ENCODE measurements at places on chromosomes 13 and 19.

DNA sequence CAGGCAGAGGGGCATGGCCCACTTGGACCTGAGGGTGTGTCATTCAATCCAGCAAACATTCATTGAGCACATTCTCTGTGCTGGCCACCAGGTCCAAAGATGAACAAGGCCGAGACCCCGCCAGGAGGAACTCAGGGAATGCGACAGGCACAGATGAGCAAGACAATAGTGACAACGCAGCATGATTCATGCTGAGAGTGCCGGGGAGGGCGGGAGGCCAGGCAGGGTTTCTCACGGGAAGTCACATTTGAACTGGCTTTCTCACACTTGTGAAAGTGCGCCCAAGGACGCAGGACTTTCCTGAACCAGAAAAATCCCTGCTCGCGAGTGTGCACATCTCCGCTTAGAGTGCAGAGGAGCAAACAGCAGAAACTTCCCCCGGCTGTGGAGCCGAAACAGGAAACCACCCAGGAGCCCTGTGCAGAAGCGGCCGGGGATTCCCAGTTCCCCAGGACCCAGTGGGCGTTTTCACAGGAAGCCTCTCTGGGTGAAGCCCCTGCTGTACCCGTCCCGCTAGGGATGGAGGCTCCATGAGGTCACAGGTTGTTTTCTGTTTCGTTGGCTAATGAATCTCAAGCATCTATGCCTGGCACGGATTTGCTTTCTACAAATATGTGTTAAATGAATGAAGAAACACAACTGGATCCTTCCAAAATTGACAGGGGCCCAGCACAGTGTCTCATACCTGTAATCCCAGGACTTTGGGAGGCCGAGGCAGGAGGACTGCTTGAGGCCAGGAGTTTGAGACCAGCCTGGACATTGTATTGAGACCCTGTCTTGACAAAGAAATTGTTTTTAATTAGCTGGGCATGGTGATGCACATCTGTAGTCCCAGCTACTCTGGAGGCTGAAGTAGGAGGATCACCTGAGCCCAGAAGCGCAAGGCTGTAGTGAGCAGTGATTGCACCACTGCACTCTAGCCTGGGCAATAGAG lies 68.4 kb upstream of the TM9SF2 start:
- DNase-seq: peak; percentile 71

GRCh38 chr13:94305463-94305862 lies 174.0 kb downstream of the DCT start:
- DNase-seq: no peak

GRCh38 chr13:38483623-38484022 lies 134.0 kb downstream of the UFM1 start:
- DNase-seq: no peak

DNA sequence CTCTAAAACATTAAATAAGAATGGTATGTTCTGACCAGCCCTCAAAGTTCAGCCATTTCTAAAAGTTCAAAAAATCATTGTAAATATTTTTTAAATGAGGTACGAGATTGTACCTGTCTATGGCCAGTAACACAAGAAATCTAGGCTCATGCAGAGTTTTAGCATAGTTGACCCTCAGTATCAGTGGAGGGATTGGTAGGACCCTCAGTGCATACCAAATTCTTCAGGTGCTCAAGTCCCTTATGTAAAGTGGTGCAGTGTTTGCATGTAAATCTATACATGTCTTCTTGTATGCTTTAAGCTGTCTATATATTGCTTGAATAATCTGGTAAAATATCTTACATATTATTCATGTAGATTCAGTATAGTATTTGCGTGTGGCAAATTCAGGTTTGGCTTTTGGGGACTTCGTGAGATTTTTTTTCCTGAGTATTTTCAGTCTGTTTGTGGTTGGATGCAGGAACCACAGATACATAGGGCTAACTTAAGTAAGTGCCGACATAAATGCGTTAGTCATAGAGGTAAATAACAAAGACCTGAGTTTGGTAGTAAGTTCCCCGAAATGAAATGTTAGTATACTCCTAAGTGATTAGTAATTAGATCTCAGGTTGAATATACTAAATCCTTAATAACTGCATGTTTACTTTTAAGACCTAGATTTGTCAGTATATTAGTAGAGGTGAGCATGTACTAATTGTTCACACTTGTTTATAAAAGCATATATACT lies 7.8 kb downstream of the MIR17HG start:
- DNase-seq: no peak

- no peak for DNase-seq
Observed at GRCh38 chr19:3671680-3672574, 28.3 kb downstream of the PIP5K1C start.

GRCh38 chr19:13094106-13094504 lies 8.6 kb downstream of the LYL1 start:
- no peak for DNase-seq

GRCh38 chr13:60094385-60095088 lies 69.2 kb downstream of the DIAPH3 start:
- no peak for DNase-seq

DNA sequence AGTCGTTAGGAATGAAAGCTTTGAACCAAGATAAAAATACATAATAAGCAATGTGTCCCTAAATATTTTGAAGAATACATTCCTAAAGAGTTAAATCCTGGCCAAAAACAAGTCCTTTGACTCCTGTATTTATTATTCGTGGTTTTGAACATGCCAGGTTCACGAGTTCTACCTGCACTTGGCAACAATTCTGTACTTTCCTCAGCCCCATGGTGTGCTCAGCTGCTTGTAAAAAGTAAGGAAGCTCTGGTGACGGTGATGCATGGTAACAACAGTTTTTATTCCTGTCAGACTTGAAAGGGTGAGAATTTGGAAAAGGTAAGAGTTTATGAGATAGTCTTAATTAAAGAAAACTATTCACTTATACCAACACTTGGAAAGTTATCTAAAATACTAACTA lies 95.0 kb upstream of the KLF12 start:
- DNase-seq: no peak

DNA sequence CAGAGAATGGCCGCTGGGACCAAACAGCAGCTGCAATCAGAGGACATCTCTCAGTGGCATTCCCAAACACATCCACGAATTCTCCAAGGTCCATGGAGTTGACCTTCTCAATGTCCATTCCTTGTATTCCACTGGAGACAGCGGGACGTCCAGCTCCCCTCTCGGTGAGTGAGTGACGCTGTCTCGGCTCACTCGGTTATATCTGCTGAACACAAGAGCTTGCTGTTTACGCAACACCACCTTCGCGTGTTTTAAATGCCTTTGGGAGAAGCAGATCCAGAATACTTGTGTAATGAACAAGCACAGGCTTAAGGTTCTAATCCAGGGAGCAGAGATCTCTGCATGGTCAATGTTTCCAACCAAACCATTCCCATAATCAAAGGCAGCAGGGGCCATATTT lies at the start of gene URAD:
URAD (minus strand) TSS at position 174 of the 400 bp plus-strand sequence; CDS start at position 118, 56 bp downstream.
- no peak for DNase-seq

- DNase-seq: peak; percentile 34
Observed at GRCh38 chr19:50835785-50836542, 2.6 kb upstream of the KLK15 start.

DNA sequence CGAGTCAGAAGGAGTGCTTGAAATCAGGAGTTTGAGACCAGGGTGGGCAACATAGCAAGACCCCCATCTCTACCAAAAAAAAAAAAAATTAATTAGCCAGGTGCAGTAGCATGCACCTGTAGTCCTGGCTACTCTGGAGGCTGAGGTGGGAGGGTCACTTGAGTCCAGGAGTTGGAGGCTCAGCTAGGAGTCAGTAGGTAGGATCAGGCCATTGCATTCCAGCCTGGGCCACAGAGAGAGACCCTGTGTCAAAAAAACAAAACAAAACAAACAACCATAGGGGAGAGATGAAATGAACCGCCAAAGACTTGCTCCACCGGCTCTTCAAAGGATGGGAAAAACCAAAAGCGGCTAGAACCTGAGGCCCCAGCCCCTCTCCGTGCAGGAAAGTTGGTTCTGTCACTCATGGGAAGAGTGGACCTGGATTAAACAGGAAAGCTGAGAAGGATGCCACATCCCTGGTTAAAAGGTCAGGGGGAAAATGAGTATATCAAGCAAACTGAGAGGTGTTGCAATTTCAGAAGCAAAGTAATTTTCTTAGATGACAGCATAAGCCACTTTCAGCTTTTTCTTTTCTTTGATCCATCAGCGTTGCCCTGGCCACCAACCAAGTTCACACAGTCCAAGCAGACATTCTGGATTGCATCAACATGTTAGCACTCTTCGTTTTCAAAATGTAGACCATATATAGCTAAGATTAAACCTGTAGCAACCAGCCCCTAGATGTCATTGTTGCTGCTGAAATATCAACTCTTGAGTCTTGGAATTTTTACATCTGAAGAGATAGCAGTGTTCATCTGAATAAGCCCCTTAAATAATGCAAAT lies 8.9 kb upstream of the ZNF507 start:
- no peak for DNase-seq

GRCh38 chr13:68232351-68233130 lies 1002.4 kb upstream of the PCDH9 start:
- DNase-seq: no peak

Measured in stimulated activated CD8-positive, alpha-beta memory T cell treated with anti-CD3 and anti-CD28 coated beads, Interleukin-12 subunit alpha, Interleukin-12 subunit beta, amount 100 ng/mL, for 4 hours (primary cell).